ENCODE measurements at places on chromosomes 6 and 20. TPM values are rescaled to one million over a fixed set of nuclear protein-coding genes. Genes with fewer than 3 reads are reported as not detected.

GRCh38 chr20:44264287-44264686 is 17.2 kb downstream of the GDAP1L1 start:
- DNase-seq = no peak

Gene MCCD1
- total RNA-seq = not detected

DNA sequence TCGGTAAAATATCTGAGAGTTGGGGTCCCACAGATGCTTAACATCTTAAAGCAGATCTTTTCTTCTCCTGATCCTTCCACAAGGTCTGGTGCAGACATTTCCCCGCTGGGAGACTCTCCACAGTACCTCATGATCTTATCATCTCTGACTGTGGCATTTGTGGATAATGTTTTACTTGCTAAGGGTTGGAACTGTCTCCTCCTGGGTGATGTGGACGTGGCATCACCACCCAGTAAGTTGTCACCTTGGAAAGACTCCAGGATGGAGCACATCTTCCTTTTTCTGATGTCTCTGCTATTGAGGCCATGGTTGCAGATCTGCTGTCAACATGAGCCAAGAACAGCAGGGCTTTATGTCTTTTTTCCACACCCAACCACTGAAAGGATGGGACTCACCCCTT is 42.0 kb upstream of the FANCE start:
- no peak for DNase-seq

Gene KHDRBS2
- total RNA-seq = not detected

- no peak for DNase-seq
Observed at GRCh38 chr6:157563611-157564284, 182.8 kb downstream of the ZDHHC14 start.

DNA sequence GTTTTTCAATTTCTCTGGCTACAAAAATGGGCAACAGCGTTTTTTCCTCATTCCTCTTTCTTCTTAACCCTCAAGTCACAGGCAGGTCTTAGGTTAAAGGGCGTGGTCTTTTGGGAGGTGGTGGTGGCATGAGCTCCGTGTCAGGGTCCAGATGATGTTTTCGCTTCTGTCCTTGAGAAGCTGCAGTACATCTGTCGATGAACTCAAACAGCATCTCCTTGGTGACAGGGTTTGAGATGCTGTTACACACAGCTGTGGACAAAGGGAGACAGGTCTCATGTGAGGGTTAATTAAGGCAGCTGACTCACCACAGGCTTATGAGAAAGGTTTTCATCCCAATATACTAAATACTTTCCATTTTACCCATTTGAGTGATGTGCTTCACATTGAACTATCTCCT is 350.8 kb downstream of the RNGTT start:
- no peak for DNase-seq

Gene EPHA7
- total RNA-seq = not detected

GRCh38 chr6:107079429-107079828 is 35.9 kb downstream of the BEND3 start:
- no peak for DNase-seq

- no peak for DNase-seq
Observed at GRCh38 chr6:42958125-42958524, 2.4 kb upstream of the GNMT start.

DNA sequence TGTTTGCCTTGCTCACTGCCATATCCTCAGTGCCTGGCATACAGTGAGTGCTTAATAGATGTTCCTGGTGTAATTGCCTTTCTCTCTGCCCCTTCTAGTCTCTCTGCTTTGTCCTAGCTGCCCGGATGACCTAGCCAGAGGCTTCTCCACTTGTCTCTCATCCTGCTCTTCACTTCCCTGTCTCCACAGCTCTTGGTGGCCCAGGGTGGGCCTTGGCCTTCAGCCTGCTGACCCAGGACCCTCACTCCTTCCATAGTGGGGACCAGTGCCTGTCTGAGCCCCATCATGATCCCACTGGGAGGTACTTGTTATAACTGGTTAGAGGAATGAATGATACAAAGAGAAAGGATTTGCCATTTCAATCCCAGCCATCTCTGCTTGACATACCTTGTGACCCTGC is 49.2 kb upstream of the BLCAP start:
- DNase-seq = no peak

- no peak for DNase-seq
Observed at GRCh38 chr6:46923476-46923875, 1.7 kb upstream of the ADGRF5 start.

- no peak for DNase-seq
Observed at GRCh38 chr20:19943061-19943521, 74.1 kb upstream of the NAA20 start.

DNA sequence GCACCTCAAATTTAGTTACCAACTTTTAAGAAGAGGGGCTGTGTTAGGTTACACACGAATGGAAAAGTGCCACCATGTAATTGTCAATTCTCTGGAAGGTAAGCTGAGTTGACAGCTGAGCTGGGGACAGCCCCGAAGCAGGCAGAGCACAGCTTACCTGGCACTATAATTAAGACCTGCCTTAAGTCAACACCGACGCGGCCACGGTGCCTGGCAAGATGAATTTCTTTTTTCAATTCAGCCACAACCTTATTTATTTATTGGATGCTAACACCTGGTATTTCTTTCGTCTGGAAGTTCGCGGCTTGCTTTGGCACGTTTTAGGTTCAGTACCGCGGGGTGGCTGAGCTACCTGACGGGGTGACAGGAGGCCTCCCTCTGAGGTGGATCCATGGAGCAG is 40.6 kb upstream of the NFATC2 start:
- DNase-seq = no peak

DNA sequence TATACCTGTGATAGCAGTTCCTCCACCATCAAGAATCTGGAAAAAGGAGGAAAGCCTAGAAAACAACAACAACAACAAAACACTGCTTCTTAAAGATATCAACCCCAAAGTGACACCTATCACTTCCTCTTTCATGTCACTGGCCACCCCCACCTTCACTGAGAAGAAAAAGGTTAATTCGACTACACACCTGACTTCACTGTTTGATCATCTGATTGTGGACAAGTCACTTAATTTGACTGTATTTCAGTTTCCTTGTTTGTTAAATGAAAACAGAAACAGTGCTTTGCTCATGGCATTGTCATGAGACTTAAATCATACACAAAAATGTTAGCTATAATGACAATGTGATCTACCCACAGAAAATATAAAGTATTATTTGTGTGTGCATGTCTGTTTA is 280.6 kb upstream of the SULF2 start:
- no peak for DNase-seq

- no peak for DNase-seq
Observed at GRCh38 chr6:156963712-156964700, 186.8 kb downstream of the ARID1B start.

Gene BFSP1
- not detected for total RNA-seq

GRCh38 chr6:43229803-43230620 is 731 bp upstream of the DNPH1 start:
- no peak for DNase-seq

DNA sequence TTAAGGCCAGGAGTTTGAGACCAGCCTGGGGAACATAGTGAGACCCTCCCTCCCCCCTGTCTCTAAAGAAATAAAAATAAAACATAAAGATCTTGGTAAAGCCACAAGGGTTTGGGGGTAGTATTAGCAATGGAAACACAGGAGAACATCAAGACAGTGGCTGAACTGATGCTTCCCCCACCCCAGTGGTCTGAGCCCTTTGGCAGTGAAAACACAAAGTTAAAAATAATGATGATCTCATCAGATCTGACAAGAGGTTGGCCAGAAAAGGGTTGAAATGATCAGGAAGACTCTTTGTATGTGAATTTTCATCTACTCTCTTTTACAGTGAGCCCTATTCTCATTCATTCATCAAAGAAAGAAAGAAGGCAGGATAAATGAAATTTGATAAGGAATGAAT is 93.7 kb downstream of the KCNB1 start:
- DNase-seq = no peak

- DNase-seq = no peak
Observed at GRCh38 chr6:31228476-31228875, 43.4 kb downstream of the HLA-C start.

Gene KIF25
- total RNA-seq = not detected

Gene HLA-DMB
- 82.5 TPM for total RNA-seq

Gene THBD
- 0.54 TPM for total RNA-seq

DNA sequence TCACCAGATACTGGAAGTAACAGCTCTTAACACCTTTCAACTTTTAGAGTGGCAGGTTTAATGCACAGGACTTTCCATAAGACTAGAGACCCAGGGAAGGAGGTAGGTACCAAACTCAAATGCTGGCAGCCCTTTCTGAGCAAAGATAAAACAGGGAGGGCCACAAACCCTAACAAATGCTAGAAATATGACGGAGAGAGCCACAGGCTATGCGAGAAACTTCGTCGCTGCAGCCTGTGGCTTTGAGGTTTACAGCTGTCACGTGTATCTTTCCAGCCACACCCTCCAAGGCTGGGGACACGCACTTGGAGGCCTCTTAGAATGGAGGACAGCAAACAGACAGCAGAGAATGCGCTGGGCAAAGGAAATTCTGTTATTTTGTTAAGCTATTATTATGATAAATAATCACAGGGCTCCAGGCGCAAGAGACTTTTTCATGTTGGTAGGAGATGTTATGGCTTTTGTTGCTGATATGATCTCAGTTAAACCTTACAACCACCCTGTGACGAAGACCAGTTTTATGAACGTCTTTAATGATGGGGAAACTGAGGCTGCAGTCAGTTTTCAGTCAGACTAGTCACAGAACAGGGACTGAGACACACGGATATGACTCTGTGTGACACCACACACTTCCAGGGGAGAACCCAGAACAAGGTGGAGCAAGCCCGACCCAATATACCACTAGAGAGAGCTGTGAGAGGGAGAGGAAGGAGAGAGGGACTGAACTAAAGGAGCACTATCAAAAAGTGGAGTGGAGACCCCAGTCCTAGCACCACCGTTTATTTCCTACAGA is 2.0 kb downstream of the TRAM2 start:
- peak; percentile 76 for DNase-seq

DNA sequence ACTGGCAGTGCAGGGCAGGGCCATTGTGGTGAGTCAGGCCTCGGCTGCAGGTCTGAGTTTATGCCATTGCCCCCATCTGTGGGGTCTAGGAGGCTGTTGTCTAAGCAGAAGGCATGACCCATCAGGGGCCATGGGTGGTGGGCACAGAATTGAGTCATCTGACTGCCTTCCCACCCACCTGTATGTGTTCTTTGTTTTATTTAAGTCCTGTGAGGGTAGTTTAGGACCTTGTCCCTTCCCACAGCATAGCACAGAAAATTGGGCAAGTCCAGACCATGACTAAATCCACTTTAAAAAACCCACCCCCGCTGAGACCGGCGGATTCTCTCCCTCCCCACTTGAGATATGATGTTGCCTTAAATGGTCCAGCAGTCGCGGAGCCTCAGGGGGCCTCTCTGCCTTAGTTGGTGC is 40.3 kb downstream of the ERMARD start:
- DNase-seq = no peak

GRCh38 chr6:88945415-88946008 is 17.9 kb downstream of the RNGTT start:
- DNase-seq = no peak

GRCh38 chr20:15333170-15333569 is 995.8 kb upstream of the FLRT3 start:
- DNase-seq = no peak

Gene BANF2
- total RNA-seq = not detected

GRCh38 chr6:118810420-118811027 is 83.4 kb upstream of the ASF1A start:
- no peak for DNase-seq

GRCh38 chr20:32485770-32486478 is 99.2 kb downstream of the NOL4L start:
- DNase-seq = peak; percentile 32

- DNase-seq = no peak
Observed at GRCh38 chr20:58213121-58213520, 15.3 kb downstream of the ANKRD60 start.

GRCh38 chr20:9294041-9294440 is 220.3 kb upstream of the LAMP5 start:
- DNase-seq = no peak
